Stimulated activated CD4-positive, alpha-beta T cell treated with anti-CD3 and anti-CD28 coated beads, TNF-alpha, amount 100 ng/mL, for 24 hours (primary cell): ENCODE measurements at places on chromosomes 2 and 18.
A peak's percentile ranks its signal among the peaks of the same experiment; 100 is the strongest.

DNA sequence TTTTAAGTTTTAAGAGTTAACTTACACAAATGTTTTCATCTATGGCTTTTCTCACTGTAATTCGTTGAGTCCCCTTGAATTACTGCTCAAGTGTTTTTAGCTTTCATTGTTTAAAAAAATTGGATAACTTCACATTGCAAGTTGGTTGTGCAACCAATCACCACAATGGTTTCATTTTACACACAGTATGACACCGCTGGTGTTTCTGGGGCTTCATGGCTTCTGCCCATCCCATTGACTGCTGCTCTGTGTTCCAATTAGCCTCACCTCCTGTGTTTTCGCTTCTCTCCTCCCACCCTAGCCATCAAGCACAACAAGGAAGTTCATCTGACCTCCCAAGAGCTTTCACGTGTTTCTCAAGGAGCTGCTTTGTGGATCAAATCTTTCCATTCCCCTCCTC is 199.1 kb upstream of the CHAC2 start:
- DNase-seq = no peak

DNA sequence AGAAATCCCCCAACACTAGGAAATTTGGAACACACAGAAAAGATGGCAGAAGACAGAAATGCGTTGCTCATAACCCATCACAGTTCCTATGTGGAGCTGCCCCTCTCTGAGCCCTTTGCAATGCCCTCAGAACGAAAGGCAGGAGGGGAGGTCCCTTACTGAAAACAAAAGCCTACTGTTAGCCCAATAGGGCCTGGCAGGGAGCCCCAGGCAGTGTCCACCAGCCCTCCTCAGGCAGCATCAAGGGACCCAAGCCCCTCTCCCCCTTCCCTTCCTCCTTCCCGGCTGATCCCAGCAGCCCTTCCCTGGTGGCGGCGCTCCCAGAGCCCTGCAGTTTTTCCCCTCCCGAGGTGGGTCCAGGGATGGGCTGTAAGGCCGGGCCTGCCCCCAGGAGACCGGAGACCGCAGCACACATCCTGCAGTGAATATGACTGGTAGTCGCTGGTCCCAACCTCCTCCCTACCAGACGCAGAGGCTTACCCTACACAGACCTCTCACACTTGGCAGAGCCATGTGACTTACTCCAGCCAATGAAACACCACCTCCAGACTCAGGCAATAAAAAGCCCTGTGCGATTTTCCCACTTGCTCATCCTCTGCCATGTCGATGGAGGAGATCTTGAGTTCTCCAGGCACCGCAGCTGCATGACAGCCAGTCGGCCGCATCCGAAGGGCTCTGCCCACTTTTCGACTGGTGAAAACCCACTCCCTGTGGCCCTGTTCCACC is 19.4 kb upstream of the DUSP2 start:
- peak; percentile 71 for DNase-seq

GRCh38 chr2:237254369-237254861 is 159.5 kb downstream of the COL6A3 start:
- DNase-seq = no peak

DNA sequence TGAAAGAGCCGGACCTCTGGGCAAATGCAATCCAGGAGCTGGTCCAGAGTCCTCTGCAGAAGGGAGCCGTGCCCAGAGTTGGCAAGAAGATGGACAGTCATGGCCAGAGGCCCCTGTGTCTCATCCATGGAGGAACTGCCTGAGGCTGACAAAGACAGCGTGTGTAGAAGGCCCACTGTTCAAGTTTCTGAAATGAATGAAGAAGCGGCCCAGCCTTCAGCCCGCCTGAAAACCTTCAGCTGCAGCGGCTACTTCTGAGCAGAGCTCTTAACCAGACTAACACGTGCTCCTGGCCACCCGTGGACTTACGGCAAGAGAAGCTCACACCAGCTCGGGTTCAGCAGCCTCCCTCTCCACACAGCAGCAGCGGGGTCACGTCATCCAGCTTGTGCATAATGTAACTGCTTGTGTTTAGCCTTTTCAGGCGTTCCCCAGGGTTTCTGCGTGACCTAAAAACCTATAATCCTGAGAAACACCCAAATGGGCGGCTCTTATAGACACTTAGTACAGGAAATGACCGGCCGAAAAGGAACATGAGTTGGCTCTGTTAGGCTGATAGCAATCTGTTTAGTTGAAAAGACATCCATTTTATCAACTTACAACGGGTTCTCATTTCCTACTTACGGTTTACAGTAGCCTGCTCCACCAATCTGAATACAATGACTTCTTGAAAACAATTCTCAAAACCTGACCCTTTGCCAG is at the start of gene FAM124B:
TSS of gene FAM124B (minus strand) at position 467 of the 702 bp plus-strand sequence. CDS start at position 128, 339 bp downstream.
- DNase-seq = no peak

DNA sequence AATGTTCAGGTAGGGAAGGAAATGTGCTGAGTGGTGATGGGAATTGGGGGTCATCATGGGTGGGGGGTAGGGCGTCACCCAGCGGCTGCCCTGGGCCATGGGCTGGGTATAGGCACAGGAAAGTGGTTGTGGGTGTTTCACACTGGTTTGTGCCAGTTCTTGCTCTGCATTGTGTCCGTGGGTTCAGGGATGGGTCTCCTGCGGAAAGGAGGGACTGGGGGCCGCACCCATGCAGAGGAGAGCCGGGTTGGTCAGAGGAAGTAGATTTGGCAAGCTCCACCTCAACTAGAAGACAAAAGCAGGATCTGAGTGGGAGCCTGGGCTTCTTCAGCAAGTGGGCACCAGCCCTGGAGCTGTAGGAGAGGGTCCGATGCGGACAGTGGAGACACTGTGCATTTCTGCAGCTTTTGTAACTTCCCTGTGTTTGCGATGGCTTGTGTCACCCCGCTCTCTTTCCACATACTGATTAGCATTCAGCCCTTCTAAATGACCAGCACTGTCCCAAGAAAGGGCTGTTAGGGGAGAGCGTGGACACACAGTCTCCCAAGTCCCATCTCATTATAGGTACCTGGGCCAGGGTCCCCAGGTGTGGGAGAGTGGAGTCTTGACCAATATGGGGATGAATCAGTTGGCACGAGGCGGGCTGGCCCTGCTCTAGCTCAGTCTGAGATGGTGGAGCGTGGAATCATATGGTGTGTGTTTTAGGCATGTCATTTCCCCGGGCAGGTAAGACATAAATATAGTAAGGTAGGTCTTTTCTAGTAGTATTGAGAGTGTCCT is 67.2 kb downstream of the LRRFIP1 start:
- DNase-seq = no peak

DNA sequence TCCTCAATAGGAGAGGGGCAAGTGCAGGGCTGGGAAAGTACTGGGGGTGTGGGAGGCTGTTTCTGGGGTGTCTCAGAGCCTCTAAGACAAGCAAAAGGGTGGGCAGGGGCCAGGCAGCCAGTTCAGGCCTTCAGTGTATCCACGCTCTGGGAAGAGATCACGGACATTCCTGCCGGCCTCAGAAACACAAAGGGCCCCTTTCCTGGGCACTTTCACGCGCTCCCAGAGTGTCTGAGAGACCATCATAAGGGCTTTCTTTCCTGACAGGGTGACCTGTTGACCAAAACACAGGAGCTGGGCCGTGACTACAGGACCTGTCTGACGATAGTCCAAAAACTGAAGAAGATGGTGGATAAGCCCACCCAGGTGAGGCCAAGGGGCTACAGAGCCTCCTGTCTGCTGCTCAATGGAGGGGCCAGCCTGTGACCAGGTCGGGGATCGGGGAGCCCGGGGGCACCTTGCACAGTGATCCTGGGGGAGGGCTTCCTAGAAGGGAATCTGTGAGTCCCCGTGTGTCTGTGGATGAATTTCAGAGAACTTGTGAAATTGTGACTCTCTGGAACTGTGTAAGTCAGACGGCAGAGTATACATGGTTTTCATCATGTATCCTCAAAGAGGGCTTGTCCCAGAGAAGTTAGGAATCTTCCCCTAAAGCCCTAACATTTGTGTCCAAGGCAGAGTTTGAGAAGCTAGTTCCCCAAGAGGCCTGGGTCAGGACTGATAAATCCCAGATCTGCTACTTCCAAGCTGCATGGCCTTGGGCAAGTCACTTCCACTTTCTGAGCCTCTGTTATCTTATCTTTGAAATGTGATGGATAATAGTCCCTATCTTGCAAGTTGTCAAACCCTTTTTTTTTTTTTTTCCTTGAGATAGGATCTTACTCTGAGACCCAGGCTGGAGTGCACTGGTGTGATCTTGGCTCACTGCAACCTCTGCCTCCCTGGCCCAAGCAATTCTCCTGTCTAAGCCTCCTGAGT is 1.8 kb downstream of the GNLY start:
- no peak for DNase-seq

GRCh38 chr2:162520959-162521358 is 177.0 kb downstream of the GCA start:
- no peak for DNase-seq

DNA sequence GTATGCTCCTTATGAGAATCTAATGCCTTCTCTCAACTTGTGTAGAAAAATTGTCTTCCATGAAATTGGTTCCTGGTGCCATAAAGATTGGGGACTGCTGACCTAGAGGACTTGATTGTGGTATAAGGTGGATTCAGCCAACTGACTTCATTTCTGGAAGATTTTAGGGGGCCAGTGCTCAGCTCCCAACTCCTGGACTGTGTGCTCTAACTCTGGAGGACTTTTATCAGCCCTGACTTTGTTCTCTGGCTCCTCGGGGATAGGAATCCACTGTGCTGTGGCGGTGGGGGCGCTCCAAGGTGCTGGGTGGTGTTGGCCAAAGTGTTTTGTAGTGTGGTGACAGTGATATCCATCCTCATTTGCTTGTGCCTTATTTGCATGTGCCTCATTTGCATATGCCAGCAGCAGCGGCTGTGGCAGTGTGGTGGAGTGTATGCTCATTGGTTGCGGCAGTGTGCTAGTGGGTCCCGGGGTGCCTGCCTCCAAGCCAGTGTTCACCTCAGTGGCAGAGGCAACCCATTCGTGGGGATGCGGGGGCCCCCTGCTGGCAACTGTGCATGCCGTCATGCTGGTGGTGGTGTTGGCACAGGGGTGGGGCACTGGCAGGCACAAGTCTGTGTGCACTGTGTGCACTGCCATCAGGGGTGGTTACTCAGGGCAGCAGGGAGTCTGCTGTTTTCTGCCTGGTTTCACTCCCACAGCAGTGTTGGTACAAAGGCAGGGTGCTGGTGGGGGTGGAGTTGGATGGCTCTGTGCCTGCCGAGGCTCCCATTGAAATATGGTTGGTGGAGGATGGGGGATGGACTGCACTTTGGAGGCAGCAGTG is 19.6 kb downstream of the EHBP1 start:
- DNase-seq = no peak

DNA sequence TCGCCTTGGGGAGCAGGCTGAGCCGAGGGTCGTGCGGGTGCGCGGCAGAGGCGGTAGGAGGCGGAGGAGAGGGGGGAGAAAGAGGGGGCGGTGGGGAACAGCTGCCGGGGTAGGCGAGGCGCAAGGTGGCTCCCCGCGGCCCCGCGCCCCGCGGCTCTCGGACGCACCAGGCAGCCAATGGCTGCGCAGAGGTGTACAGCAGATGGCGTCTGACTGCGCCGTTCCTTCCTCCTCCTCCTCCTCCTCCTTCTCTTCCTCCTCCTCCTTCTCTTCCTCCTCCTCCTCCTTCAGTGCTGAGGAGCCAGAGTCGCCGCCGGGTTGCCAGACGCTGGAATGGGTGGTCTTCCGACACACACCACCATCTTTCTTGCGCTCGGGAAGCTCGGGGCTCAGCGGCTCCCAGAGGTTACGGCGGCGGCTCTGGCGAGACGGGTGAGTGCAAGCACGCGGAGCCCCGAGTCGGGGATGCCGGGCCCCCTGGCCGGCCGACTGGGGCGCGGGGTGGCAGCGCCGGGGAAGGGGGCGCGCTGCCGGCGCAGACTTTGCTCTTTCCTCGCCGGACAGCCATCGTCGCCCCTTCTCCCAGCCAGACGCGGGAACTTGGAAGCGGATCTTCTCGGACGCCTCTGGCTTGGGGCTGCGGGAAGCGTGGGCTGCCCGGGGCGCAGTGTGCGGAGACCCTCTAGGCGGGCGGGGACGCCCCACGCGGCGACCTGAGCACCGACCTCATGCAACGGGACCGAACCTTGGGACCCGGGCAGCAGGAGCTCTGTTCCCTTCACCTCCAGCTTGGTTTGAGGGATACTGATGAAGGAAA is at the start of gene THSD7B:
TSS of gene THSD7B (plus strand) at position 290 of the 817 bp plus-strand sequence. CDS start 116,634 bp downstream, outside the sequence.
- DNase-seq = no peak

GRCh38 chr2:229408356-229408755 is 137.3 kb upstream of the PID1 start:
- no peak for DNase-seq
